Suppressor macrophage treated with lipopolysaccharide for 4 hours (primary cell): ENCODE measurements at places on chromosomes 4 and X.

DNA sequence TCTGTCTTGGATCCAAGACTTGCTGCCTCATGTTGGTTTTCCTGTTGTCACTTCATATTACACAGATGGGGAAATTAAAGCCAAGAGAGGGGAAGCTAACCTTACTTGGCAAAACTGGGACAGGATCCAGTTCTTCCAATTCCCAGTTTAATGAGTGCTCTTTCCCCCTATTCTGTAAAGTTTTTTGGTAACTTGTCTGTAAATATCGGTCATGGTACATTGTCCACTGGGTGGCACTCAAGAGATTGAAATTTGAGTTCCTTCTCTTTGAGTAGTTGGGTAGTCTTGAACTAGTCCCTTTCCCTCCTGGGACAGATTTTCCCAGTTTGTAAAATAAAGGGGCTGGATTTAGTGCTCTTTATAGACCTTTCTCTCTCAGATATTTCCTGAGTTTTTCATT is 12.4 kb upstream of the EOLA2 start:
- peak; percentile 25 for DNase-seq

GRCh38 chr4:79467246-79467932 is 59.4 kb upstream of the GK2 start:
- no peak for DNase-seq

- no peak for DNase-seq
Measured at GRCh38 chr4:88759039-88759894, 61.6 kb upstream of the NAP1L5 start.

DNA sequence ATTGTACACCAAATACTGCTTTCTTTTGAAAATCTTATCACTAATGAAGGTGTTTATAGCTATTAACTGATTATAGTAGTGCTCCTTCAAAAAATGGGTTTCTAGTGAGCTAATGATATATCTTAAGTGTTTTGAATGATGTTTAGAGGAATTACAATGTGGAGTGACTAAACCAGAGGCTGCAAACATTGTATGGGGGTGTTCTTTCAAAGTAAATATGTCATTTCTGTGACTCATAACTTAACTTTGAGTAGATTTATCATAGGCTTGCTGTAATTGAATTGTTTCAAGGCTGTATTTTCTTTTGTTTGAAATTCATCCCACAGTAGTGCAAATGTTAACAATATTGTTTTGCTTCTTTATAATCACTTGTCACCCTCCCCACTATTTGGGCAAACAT is 141.6 kb downstream of the IL1RAPL2 start:
- no peak for DNase-seq

GRCh38 chrX:106748377-106748776 is 21.9 kb downstream of the RNF128 start:
- no peak for DNase-seq

DNA sequence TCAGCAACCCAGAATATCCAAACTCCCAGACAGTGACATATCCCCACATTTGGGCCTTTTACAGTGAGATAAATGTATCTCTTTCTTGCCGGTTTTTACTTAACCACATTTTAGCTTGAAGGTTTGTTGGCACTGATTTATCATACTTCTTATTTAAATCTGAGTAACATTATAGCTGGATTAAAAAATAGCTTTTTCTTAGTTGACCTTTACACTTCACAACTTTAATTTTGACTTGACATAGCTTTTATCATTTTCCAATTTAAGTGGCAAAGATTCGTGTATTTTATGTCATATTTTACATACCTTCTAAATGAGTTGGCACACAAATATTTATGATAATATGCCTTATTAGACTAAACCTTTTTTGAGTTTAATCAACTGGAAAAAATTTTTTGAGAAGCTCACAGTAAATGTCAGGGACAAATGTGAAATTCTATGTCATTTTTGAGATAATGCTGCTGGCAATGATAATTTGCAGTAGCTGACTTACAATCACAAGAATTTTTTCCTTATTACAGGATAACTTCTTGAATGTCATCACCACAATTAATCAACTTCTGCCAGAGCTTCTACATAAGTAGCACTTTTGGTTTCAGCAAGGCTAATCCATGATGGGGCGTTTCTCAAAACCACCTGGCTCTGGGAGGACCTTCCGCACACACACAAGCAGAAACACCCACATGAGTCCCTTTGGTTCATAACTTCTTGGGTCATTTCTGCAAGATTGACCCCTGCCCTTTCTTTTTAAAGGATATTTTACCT is 80.3 kb downstream of the SYTL5 start:
- DNase-seq = no peak

DNA sequence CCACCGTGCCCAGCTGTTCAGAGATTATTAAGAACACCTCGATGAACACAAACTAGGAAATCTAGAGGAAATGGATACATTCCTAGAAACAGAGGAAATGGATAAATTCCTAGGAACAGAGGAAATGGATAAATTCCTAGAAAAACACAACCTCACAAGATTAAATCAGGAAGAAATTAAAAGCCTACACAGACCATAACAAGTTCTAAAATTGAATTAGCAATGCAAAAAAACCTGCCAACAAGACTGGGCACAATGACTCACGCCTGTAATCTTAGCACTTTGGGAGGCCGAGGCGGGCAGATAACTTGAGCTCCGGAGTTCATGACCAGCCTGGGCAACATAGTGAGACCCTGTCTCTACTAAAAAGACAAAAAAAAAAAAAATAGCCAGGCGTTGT is 13.1 kb upstream of the IDS start:
- DNase-seq = no peak

GRCh38 chr4:102772738-102773340 is 12.1 kb upstream of the MANBA start:
- no peak for DNase-seq

GRCh38 chr4:188934320-188934962 is 795.2 kb downstream of the TRIML1 start:
- DNase-seq = no peak

- peak; percentile 51 for DNase-seq
Measured at GRCh38 chr4:139808381-139808807, 142.8 kb downstream of the MGST2 start.

GRCh38 chr4:123618606-123619005 is 222.0 kb downstream of the SPRY1 start:
- DNase-seq = peak; percentile 30

DNA sequence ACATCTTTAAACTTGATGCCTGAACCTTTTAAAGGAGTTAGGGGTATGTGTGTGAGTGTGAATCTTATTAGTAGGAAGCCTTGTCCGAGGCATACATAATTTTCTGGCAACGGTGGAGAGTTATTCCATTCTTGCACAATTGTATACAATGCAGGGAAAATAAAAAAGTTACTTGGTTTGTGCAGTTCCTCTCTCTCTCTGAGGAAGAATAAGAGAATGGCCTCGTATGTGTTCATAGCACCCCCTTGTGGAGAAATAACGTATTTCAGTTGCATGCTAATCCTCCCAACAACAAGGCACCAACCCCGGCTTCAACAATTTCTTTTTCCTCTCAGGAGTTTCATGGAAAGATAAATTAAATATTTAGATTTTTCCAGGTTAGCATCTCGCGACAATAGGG is 33.7 kb upstream of the FGF13 start:
- DNase-seq = peak; percentile 66

GRCh38 chr4:91567594-91567993 is 736.2 kb upstream of the GRID2 start:
- no peak for DNase-seq

- no peak for DNase-seq
Measured at GRCh38 chr4:54575919-54576318, 81.8 kb upstream of the KIT start.

DNA sequence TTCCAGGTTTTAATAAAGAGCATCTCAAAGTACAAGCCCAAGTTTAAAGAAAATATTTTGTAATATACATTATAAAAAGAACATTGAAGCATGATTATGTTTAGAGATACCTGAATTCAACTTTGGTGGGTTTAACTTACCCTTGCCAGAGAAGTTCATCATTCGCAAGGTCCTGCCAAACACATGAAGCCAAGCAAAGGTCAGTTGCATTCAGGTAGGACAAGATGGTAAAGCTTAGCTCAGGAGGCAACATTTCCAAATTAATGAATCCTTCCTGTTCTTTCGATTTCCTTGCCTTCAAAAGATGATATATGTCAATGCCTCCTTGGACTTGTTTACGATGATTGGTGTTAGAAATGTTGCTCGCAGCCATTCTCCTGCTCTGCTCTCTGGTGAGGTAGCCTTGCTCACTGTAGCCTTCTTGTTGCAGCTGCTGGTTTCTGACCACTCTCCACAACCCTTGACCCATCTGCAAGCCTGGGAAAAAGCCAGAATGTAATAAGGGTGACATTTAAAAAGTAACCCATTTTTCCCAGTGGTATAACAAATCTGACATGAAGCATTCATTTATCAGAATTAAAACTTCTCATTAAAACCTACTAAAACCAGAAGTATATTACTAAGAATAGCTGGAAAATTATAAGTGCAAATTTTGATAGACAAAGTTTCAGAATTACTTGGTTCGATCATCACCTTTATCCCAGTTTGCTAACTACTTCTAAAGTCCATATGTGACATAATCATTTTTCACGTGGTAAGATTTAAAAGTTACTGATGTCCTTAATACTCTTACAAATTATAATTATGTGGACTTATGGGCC is 20.6 kb downstream of the FBXO8 start:
- DNase-seq = no peak

GRCh38 chr4:7634661-7635251 is 200.0 kb upstream of the PSAPL1 start:
- DNase-seq = peak; percentile 72

DNA sequence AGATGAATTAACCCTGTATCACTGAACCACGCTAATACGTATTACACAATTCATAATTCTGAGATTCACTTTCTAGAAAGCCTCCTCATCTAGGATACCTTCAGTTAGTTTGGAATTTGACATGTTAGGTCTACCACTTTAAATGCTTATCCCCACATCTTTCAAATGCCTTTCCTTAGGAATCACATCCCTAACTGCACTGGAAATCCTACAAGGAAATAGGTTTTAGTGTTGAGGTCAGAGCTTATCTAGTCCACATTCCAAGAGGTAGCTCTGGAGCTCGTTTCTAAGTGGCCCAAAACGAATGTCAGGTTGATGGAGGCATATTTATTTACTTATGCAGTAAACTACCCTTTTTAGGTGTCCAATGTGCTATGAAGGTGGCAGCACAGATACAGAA is 18.0 kb downstream of the PDHA1 start:
- no peak for DNase-seq

DNA sequence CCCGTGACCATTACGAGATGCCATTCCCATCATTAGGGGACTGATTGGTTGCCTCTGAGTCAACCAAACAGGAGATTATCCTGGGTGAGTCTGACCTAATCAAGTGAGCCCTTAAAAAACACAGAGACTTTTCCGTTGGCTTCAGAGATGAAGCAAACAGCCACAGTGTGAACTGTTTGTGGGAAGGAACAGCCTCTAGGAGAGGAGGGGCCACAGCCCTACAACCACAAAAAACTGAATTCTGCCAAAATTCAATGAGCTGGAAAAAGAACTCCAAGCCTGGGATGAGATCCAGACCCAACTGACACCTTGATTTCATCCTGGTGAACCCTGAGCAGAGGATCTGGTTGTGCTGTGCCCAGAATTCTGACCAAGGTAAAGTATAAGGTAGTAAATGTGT is 31.3 kb upstream of the TBL1X start:
- no peak for DNase-seq

- no peak for DNase-seq
Measured at GRCh38 chr4:123446865-123447474, 50.4 kb downstream of the SPRY1 start.

DNA sequence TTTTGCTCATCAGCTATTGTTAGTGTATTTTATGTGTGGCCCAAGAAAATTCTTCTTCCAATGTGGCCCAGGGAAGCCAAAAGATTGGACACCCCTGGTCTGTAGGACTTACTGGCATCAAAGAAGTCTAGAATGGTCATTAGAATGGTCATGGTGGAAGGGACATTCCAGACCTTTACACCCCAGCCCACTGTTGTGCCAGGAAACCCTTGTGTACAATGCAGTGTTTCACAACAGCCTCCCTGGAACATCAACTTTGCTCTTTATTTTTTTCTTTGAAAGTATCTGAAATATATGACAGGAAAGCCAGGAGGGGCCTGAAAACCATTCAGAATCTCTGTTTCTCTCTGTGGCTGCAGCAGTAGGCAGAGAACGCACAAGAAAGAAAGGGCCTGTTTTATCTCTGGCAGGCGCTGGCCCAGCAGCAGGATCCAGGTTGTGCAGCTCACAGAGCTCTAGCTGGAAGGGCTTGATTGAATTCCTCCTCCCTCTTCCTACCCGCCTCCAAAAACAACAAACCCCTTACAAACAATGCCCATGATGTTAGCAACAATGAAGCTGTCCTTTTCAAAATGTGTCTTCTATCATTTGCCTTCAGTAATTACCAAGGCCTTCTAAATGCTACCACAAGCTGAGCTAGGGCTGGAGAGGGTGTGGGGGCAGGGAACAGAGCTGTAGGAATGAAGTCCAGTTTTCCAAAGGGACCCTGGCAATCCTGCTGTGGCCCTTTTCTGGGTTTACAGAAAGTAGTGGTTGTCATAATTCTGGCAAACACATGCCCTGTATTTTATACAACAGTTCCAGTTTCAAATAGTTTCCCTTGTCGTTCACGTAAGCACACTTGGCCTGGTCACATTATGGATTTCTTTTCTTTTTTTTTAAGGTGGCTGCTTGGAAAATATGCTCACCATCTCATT is 32.3 kb upstream of the TFDP3 start:
- DNase-seq = no peak

DNA sequence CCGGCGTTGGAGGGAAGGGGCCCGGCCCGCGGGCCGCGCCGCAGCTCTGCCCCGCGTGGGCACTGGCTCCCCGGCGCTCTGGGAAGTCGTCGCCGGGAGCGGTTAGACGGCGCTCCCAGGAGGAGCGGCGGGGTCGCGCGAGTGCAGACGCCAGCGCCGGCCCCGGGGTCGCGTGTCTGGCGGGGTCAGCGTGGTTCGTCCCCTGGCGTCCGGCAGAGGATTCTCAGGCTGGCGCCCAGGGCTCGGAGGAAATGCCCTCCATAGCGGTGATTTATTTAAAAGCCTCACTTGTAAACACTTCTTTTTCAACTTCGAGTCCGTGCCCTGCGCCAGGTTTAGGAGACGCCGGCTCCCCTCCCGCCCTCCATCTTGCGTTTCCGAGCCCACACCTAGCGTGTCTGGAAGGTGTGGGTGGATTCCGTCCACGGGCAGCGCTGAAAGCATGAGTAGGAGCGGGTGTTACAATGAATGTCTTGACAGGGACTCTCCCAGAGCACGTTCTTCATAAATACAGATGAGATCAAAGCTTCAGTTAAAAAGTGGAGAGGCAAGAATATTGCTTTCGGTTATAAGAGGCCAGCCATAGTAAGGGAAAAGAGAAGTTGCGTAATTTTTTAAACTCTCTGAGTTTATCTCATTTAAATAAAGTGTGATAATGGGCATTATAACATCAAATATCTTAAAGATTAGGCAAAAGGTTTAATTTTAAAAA is 692 bp downstream of the FAM241A start:
- DNase-seq = peak; percentile 65

- no peak for DNase-seq
Measured at GRCh38 chr4:45692131-45692735, 431.6 kb downstream of the GABRG1 start.

- DNase-seq = no peak
Measured at GRCh38 chr4:175752664-175753063, 59.4 kb downstream of the GPM6A start.

- DNase-seq = no peak
Measured at GRCh38 chr4:123930996-123931395, 534.4 kb downstream of the SPRY1 start.
